ENCODE measurements at places on chromosomes 7 and 10.
A peak's percentile ranks its signal among the peaks of the same experiment; 100 is the strongest.

DNA sequence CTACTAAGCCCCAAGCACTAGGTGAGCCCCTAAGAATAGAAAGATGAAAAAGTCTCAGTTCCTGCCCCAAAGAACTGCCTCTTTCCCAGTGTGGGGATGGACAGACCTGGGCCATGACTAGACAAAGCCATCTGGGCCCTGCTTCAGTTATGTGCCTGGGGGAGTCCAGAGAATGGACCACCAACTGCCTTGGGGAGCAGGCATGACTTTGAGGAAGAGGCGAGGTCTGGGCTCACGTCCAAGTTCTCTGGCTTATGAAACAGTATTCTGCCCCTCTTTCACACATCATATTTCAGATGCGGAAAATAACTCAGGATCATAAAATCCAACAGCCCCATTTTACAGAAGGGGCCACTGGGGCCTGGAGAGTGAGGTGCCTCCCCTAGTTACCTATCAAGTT, 80.3 kb downstream of the PLXNA4 start:
- no peak for DNase-seq

GRCh38 chr7:1103789-1104515, 16.0 kb downstream of the GPER1 start:
- DNase-seq: no peak

DNA sequence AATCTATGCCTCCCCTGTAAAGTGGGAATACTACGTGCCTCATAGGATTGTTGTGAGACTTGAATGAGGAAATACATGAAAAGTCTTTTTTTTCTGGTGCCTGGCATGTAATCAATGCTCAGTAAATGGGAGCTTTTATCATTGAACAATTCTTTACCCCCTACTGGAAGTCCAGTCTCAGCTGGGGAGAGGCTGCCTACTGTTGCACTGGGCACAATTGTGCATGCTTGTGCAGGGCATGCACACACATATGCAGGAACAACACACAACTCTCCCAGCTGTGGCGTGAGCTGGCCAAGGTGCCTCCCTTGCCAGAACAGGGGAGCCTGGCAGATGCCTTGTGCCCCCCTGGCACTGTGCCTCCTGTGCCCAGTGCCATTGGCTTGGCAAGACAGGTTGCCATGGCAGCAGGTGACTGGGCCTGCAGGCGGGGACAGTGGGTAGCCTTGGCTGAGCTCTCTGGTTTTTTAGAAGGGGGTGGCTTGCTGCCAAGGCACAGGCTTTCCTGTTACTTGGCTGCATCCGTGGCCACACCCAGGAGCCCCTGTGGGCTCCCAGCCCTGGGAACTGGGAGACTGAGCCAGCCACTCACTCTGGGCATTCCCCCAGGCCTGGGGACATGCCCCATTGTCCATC, 16.1 kb upstream of the PALD1 start:
- DNase-seq: no peak

DNA sequence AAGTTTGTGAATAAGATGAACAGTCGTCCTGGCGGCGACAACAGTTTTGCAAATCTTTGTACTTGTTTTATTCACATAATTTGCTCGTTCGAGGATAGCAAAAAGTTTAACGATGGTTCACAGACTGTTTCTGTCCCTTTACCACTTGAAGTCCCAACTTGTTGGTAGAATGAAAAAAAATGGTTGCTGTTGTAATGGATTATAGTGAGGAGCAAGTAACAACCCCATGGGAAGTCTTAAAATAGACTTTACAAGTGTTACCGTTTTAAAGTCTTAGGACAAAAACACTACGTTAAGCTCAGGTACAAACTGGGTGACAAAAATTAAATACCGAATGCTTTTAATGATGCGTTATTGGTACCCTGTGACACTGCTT, 589 bp downstream of the LSM8 start:
- DNase-seq: no peak

GRCh38 chr7:41592236-41592635, 110.7 kb downstream of the INHBA start:
- DNase-seq: no peak

GRCh38 chr10:28120043-28120749, 121.3 kb upstream of the ODAD2 start:
- no peak for DNase-seq

- DNase-seq: no peak
Measured at GRCh38 chr10:116030576-116030975, 242.4 kb downstream of the GFRA1 start.

- no peak for DNase-seq
Measured at GRCh38 chr10:7301006-7301778, 109.6 kb downstream of the SFMBT2 start.

- DNase-seq: no peak
Measured at GRCh38 chr10:63258920-63259678, 126.0 kb downstream of the NRBF2 start.

DNA sequence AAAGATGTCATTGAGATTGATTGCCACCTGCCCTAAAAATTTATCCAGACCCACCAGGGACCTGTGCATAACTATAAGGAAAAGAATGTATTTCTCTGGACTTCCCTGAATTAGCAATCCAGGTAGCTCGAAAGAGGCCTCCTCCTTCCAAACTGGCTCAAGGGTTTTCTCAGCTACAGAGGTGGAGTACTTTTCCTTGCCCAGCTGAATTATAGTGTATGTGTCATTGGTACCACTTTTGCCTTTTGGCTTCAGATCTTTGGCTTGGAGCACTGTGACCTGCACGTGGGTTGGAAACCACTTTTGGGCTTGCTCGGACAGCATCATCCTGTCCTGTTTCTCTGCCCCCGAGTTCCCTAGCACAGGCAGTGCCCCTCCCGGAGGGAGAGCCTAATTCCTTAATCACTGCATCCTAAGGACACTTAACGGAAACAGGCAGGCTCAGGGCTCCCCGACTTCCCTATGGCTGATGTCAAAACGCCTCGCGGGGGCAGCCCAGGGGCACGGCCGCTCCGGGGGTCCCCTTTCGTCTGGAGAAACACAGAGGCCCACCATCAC, 825 bp downstream of the RAB11FIP2 start:
- DNase-seq: peak; percentile 51

DNA sequence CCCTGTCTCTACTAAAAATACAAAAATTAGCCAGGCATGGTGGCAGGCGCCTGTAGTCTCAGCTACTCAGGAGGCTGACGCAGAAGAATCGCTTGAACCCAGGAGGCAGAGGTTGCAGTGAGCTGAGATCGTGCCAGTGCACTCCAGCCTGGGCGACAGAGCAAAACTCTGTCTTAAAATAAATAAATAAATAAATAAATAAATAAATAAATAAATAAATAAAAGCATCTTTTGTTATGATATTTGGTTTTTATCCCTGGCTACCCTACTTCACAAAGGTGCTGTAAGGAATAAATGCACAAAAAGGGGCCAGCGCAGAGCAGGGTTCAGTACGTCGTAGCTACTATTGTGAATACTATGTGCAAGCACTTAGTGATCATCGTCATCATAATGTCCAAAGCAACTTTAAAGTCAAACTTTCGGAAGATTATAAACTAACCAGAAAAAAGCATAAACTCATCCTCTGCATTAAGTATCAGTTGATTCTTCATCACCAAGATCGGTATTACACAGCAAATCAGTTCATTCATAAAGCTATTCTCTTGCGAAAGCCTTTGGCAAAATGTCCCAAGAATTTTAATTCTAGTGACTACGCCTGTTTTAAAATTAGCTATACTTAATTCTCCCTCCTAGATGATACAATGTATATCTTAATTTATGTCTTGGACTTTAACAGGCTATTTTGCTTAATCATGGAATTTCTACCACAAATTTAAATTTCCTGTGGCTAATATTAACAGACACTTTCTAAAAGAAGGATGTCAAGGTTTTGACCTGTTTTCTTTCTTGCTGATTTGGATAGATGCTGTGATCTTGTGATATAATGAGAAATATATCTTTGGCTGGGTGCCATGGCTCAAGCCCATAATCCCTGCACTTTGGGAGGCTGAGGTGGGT, 7.6 kb upstream of the NFE2L3 start:
- no peak for DNase-seq

DNA sequence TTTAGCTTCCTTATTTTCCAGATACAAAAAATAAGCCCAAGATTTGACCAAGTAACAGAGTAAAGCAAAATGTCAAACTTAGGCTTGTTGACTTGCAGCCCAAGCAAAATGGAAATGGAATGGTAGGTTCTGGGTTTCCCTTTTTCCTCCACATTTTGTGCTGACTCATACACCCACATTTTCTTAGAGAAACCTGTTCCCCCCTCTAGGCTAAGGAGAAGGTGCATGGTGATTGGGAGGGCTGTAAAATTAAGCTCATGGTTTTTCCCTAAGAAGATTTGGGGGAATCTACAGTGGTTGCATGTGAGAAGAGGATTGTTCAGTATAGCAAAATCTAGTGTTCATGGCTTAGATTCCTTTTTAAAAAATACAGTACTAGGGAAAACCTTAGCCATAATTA, 127.4 kb downstream of the ARL4A start:
- peak; percentile 15 for DNase-seq

DNA sequence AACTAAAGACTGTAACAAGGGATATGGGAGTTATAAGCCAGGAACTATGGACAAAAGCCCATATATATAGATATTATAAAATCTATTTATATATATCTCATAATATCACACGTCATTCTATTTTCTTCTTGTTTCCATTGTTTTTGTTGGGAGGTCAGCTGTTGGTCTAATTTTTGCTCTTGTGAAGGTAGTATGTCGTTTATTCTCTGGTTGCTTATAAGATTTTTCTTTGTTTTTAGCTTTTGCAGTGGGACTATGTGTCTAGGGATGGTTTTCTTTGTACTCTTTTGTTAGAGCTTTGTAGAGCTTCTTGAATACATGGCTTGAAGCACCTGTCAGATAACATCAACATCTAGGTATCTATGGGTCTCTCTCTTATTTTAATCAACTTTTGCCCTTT, 14.0 kb downstream of the ARL4A start:
- no peak for DNase-seq

DNA sequence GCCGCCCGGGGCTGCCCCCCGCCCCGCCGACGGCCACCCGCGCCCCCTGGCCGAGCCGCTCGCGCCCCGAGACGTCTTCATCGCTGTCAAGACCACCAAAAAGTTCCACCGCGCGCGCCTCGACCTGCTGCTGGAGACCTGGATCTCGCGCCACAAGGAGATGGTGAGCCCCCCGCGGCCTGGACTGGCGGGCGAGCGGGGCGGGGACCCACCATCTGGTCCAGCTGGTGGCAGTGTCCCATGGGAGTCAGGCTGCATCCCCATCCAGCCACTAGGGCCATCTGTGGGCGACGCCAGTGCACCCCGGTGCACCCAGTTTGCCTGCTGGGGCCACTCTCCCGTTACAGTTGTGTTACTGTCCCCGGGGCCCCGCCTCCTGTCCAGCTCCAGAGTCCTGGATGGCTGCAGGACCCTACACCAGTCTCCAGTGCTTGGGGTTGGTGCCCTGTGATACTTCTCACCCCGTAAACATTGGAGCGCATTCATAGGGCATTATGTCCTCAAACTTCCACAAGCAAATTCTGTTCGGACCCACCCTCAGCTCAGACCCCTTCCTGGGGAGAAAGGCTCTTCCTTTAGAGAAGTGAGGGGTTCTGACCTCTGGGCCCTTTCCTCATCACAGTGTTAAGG, 672 bp downstream of the LFNG start:
- no peak for DNase-seq

- no peak for DNase-seq
Measured at GRCh38 chr10:89217057-89217990, 10.2 kb upstream of the CH25H start.

DNA sequence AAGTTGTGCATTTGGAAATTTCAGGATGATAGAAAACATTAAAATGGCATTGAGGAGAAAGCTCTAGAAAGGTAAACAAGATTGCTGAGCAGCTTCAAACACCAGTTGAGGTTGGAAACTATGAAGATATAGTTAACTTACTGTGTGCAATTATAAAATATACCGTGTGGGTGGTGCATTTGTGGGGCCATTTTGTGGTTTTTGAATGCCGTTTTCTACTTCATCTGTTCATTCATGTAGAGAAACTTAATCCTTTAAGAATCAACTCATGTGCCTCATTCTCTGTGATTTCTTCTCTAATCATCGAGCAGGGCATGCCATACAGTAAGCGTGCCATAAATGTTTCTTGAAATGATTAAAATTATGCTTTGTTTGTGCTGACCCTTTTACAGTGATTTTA, 232.8 kb upstream of the TEX47 start:
- no peak for DNase-seq

- no peak for DNase-seq
Measured at GRCh38 chr7:108049962-108050361, 47.0 kb upstream of the LAMB1 start.

GRCh38 chr7:77475181-77475580, 59.0 kb upstream of the GSAP start:
- no peak for DNase-seq

DNA sequence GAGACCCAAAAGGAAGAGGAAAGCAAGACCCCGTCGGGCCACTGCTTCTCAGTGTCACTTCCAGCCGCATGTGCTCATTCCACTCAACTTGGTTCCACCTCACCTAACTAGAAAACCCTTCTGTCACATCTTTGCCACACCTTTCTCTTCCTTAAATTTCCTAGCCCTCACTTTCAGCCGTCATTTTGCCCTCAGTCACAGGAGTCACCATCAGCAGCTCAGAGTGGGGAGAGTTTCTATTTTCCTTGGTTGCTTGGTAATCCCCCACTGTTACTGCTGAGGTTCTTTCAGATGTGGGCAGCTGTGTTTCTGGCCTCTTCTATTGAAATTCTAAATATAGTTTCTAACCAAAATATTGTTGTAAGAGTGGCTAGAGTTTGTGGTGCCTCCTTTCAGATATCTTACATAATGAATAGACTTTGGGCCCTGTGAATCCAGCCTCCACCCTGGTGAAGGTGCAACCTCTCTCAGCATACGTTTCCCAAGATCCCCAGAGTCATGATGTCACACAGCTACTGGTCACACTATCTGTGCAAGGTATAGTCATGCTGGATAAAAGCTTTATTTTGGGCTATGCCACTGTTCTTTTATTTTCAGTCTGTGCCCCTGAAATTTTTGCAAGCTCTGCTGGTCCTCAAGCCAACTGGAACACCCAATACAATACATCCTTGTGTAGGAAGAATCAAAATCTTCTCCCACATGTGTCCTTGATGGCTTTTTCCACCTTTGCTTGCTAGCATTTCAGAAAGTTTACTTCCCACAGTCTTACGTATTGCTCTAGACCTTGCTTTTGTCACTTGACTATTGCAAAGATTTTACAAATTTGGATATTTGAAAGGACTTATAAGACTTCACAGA, 9.2 kb downstream of the AGBL3 start:
- DNase-seq: no peak

DNA sequence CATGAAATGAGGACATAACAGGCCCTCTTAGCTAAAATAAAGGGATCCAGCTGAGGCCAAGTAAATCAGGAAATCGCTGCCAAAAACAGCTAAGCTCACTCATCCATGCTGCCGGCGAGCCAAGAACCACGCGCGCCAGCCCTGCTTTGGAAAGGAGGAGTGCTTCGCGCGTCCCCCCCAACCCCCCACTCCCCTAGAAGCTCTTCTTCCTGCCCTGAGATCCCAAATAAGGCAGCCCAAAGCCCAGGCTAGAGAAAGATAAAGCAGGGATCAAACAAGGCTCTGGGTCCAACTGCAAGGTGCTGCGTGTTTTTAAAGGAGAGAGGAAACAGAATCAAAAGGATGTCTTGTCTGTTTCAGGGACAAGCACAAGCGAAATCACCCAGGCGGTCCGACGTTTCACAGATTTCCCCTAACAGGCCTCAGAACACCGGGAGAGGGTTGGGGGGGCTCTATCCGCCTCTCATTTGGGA, 168.3 kb upstream of the AUTS2 start:
- DNase-seq: no peak

All from RWPE1 (cell line).